ENCODE measurements at places on chromosomes 2 and 18.

DNA sequence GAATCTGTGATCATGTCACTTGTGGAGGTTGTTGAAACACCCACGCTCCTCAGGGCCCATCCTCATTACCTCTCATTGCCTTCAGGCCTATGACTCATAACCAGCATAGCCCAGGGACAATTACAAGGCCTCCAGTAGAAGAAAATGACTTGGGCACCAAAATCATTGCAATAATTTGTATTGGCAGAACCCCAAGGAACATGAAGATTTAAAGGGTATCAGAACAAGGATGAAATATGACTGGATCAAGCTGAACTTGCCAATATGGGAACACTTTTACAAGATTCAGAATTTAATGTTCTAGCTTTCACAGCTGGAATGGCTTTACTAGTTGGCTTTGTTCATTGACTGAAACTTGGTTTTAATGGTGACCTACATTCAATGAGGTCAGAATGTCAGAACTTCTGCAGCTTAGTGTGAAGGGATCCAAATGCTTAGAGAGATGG is 156.4 kb downstream of the COPS8 start:
- DNase-seq, result no peak
- no peak overlapping the region for H3K4me3 ChIP-seq
- peaks cover 10% of the 10 kb centered on the region for H3K27me3 ChIP-seq
- no peak overlapping the region for H3K27ac ChIP-seq

GRCh38 chr2:72570413-72570812 is 255.4 kb downstream of the EXOC6B start:
- H3K4me3 ChIP-seq, result no peak overlapping the region
- H3K27ac ChIP-seq, result no peak overlapping the region
- no peaks in the 10 kb centered on the region for H3K27me3 ChIP-seq

DNA sequence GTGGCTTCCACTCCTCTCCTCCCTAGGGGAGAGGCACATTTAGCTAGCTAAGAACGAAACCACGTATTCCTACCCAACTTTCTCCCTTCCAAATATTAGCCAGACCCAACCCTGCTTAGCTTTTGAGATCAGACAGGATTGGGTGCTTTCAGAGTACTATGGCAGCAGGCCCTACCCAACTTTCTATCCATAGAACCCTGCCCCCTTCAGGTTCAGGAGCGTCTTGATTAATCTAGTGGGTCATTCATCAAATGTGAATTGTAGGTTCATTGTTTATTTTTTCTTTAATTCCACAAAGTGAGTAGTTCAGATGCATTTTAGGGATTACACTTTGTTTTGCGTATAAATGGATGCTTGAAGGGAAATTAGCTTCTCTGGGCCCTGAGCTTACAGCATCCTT is 188.3 kb downstream of the MIB1 start:
- no peak for DNase-seq
- peaks cover 6% of the 10 kb centered on the region for H3K27me3 ChIP-seq
- H3K36me3 ChIP-seq, result no peaks in the 10 kb centered on the region
- no peaks in the 10 kb centered on the region for H3K4me1 ChIP-seq

GRCh38 chr18:9429662-9429993 is 45.7 kb upstream of the RALBP1 start:
- no peak overlapping the region for H3K27ac ChIP-seq
- H3K36me3 ChIP-seq, result no peaks in the 10 kb centered on the region
- no peak overlapping the region for H3K4me3 ChIP-seq
- H3K27me3 ChIP-seq, result peaks cover 3% of the 10 kb centered on the region
- DNase-seq, result no peak

- no peaks in the 10 kb centered on the region for H3K4me1 ChIP-seq
- H3K4me3 ChIP-seq, result no peak overlapping the region
- no peaks in the 10 kb centered on the region for H3K27me3 ChIP-seq
- no peak for DNase-seq
Measured at GRCh38 chr2:202400941-202401340, 24.8 kb downstream of the BMPR2 start.

- H3K4me1 ChIP-seq, result peaks cover 42% of the 10 kb centered on the region
- H3K27ac ChIP-seq, result no peak overlapping the region
- peaks cover 60% of the 10 kb centered on the region for H3K36me3 ChIP-seq
Measured at GRCh38 chr2:172551271-172551670, 4.6 kb upstream of the PDK1 start.

GRCh38 chr2:233728723-233729301 is at the start of gene UGT1A3:
Gene UGT1A3, plus strand, starts transcription at chr2:233729042. Its CDS starts 85 bp downstream, at chr2:233729127.
- H3K4me1 ChIP-seq, result no peaks in the 10 kb centered on the region
- DNase-seq, result no peak
- H3K27me3 ChIP-seq, result peaks cover 4% of the 10 kb centered on the region
- no peak within 1 kb of the TSS for H3K4me3 ChIP-seq
- H3K27ac ChIP-seq, result no peak within 1 kb of the TSS

DNA sequence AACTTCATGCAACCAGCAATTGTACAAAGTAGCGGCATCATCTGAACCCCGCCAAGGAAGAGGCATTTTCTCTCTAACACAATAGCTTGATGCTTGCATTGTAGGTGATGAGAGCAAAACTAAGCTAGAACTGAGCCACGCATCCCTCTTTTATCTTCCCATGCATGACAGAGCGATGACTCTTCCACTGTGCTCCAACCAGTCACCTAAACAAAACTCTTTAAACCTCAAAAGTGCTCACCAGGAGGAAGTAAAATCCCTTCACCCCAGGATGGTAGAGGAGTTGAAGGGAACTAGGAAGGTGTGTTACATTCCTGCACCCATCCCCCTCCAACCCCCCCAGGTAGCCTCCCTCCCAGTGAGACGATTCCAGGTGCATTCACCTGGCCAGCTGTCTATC is 59.7 kb upstream of the SALL3 start:
- no peaks in the 10 kb centered on the region for H3K4me1 ChIP-seq
- no peak for DNase-seq
- peaks cover 5% of the 10 kb centered on the region for H3K27me3 ChIP-seq
- no peak overlapping the region for H3K27ac ChIP-seq

DNA sequence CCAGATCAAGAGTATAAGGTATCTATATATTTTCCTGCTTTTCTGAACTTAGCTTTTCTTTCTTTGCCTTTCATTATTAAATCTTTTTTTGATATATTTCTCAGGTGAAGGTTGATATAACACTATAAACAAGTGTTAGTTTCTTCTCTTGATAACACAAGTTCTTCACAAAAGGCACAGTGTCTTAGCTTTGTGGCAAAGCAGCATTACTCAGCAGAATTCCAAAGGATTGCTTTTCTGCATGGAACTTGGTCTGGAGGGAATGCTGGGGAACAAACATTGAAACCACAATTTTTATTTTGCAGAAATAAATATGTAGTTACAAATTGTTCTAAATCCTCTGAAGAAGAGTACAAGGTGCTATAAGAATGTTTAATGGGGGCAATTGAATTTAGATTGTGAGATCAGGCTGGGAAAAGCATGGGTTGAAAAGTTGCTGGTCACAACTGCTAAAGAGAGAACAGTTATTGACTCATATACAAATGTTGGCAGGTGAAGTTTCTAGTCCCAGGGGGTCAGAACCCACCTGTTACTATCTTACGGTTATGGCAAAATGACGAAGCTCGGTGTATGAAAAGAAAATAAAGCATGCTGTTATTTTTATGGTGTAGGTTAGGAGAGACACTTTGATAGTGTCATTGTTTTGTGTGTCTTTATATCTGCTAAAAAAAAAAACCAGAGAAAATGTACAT is 68.2 kb downstream of the UBR3 start:
- H3K27me3 ChIP-seq, result no peaks in the 10 kb centered on the region
- no peak overlapping the region for H3K27ac ChIP-seq
- peaks cover 3% of the 10 kb centered on the region for H3K4me1 ChIP-seq
- peaks cover 12% of the 10 kb centered on the region for H3K36me3 ChIP-seq
- no peak for DNase-seq

DNA sequence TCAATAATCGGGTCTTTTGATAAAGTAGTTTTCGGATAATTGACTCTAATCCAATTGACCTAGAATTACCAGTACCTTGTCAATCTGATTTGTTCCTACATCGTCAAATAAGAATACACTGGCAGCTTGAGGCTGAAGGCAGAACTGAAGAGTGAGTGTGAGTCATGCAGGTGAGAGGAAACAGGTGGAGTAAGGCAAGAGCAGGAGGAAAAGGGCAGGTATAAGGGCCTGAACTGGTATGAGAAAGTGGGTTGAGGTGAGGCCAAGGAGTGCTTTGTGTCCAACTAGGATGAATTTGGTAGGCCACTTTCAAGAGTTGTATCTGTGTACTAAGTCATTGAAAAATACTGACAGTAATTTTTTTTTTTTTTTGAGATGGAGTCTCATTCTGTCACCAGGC is 186.0 kb downstream of the ZNF385B start:
- H3K27me3 ChIP-seq, result no peaks in the 10 kb centered on the region
- no peak overlapping the region for H3K4me3 ChIP-seq
- H3K36me3 ChIP-seq, result no peaks in the 10 kb centered on the region

GRCh38 chr2:169254774-169255173 is 107.6 kb downstream of the LRP2 start:
- no peak overlapping the region for H3K27ac ChIP-seq
- no peaks in the 10 kb centered on the region for H3K4me1 ChIP-seq
- H3K27me3 ChIP-seq, result peaks cover 9% of the 10 kb centered on the region
- H3K36me3 ChIP-seq, result no peaks in the 10 kb centered on the region
- no peak for DNase-seq

DNA sequence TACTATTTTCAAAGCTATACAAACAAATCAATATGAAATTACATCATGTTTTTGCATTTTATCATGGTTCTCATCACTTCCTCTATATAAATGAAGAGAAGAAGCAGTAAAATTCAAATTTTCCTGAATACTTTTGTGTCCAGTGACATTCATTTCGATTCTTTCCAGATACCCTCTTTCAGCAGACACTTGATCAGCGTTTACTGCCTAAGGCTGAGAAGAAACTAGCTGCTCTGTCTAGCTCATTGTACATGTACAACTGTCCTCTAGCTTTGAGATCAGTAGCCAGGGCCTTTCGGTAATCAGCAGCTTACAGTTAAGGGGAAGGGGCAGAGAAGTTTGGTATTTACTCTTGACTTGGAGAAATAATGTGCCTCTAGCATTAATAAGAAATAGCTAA is 4.8 kb downstream of the VRK2 start:
- no peak overlapping the region for H3K4me3 ChIP-seq
- H3K36me3 ChIP-seq, result peaks cover 27% of the 10 kb centered on the region
- no peak overlapping the region for H3K27ac ChIP-seq
- no peak for DNase-seq
- no peaks in the 10 kb centered on the region for H3K27me3 ChIP-seq
- H3K4me1 ChIP-seq, result peaks cover 24% of the 10 kb centered on the region

DNA sequence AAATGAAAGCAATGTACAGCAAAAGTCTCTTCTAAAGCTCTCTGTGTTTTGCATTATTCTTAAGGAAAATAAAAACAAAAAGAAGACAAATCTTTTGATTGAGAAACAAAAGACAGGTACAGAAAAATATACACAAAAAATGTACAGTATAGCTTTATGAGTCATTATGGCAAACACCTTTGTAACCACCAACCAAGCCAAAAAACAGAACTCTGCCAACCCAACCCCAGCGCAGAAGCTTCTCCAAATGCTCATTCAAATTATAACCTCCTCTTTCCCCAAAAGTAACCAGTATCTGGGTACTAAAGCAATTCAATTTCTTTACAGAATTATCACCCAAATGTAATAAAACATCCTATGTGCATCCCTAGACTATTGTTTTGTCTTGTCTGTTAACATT is 255.9 kb upstream of the STON1 start:
- DNase-seq, result no peak
- H3K27ac ChIP-seq, result no peak overlapping the region
- H3K36me3 ChIP-seq, result peaks cover 10% of the 10 kb centered on the region
- H3K4me3 ChIP-seq, result no peak overlapping the region
- no peaks in the 10 kb centered on the region for H3K27me3 ChIP-seq

- DNase-seq, result no peak
- H3K27me3 ChIP-seq, result peaks cover 3% of the 10 kb centered on the region
- no peak overlapping the region for H3K27ac ChIP-seq
- no peaks in the 10 kb centered on the region for H3K4me1 ChIP-seq
- no peaks in the 10 kb centered on the region for H3K36me3 ChIP-seq
Measured at GRCh38 chr2:39606585-39606984, 59.1 kb upstream of the TMEM178A start.

- H3K4me3 ChIP-seq, result no peak overlapping the region
- H3K27ac ChIP-seq, result no peak overlapping the region
- no peaks in the 10 kb centered on the region for H3K4me1 ChIP-seq
- H3K27me3 ChIP-seq, result peaks cover 9% of the 10 kb centered on the region
- H3K36me3 ChIP-seq, result no peaks in the 10 kb centered on the region
Measured at GRCh38 chr2:215503381-215503780, 67.5 kb upstream of the FN1 start.

GRCh38 chr2:43604674-43605073 is 8.8 kb upstream of the THADA start:
- H3K4me3 ChIP-seq, result no peak overlapping the region
- no peak overlapping the region for H3K27ac ChIP-seq
- H3K4me1 ChIP-seq, result peaks cover 5% of the 10 kb centered on the region
- H3K27me3 ChIP-seq, result peaks cover 1% of the 10 kb centered on the region
- no peak for DNase-seq
- H3K36me3 ChIP-seq, result no peaks in the 10 kb centered on the region

- peaks cover 10% of the 10 kb centered on the region for H3K4me1 ChIP-seq
- peaks cover 5% of the 10 kb centered on the region for H3K27me3 ChIP-seq
- no peaks in the 10 kb centered on the region for H3K36me3 ChIP-seq
- H3K4me3 ChIP-seq, result no peak overlapping the region
- no peak overlapping the region for H3K27ac ChIP-seq
Measured at GRCh38 chr2:11863103-11863502, 116.7 kb downstream of the LPIN1 start.

GRCh38 chr2:76958749-76959148 is 563.4 kb downstream of the LRRTM4 start:
- no peaks in the 10 kb centered on the region for H3K4me1 ChIP-seq
- H3K4me3 ChIP-seq, result no peak overlapping the region
- no peaks in the 10 kb centered on the region for H3K36me3 ChIP-seq
- H3K27me3 ChIP-seq, result no peaks in the 10 kb centered on the region

DNA sequence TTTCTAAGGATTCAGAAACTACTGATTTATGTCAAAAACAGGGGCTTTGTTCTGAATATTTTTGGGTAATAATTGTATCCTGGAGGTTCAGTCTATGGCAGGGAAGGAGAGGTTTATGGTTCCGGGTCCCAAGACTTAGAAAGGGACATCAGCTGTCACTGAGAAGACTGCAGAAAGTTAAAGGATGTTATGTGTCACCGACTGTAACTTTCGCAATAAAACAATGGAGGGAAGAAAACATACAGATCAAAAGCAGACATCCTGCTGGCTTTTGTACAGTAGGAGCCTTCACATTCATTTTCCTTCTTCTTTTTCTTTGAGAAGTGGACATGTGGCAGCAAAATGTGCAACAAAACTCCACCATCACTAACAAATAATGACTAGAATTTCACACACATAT is 900.7 kb upstream of the SOX11 start:
- H3K27ac ChIP-seq, result no peak overlapping the region
- H3K36me3 ChIP-seq, result no peaks in the 10 kb centered on the region
- H3K4me1 ChIP-seq, result no peaks in the 10 kb centered on the region
- no peaks in the 10 kb centered on the region for H3K27me3 ChIP-seq
- no peak for DNase-seq

DNA sequence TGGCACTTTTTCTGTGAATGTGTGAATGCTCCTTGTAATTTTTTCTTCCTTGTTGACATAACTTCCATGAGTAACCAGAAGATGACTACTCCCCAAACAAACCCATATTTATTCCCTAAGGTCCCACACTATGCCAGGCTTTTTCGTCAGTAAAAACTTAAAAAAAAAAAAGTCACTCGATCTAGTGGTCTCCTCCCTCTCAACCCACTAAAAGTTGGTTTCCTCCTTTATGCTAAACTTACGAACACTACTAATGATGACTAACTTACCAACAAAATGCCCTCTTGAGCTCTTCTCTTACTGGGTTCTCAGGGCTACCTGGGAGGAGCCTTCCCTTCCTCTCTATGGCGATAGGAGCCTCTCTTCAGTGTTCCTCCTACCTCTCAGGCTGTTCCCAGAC is 18.2 kb downstream of the ACVR1 start:
- DNase-seq, result no peak
- H3K4me1 ChIP-seq, result peaks cover 26% of the 10 kb centered on the region
- H3K4me3 ChIP-seq, result no peak overlapping the region
- no peaks in the 10 kb centered on the region for H3K27me3 ChIP-seq
- H3K36me3 ChIP-seq, result peaks cover 17% of the 10 kb centered on the region
